Stimulated activated CD4-positive, alpha-beta T cell treated with anti-CD3 and anti-CD28 coated beads, Interleukin-1b, Interleukin-23, amount 100 ng/mL, for 1 hour (primary cell): ENCODE measurements at places on chromosomes 11 and 22.

GRCh38 chr11:21038801-21039200 is 369.4 kb downstream of the NELL1 start:
- no peak for DNase-seq

DNA sequence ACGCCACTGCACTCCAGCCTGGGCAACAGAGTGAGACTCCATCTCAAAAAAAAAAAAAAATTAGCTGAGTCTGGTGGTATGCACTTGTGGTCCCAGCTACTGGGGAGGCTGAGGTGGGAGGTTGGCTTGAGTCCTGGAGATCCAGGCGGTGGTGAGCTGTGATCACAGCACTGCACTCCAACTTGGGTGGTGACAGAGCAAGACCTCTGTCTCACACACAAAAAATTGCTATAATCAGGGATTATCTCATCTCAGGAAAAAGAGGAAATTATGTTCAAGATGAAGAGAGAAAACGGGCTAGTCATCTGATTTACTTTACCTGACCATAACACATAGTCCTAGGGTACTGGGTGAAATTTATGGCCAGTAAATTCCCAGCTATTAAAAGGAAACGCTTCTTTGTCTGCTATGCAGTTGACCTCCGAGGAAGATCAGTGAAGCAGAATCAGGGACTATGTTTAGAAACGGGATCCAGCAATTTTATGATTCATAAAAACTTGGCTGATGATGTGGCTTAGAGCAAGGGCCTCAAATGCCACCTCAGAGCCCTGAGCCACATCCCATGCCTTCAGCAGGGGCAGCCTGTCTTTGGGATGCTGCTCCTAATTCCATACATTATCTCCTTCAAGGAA is 386.2 kb downstream of the NTM start:
- no peak for DNase-seq

GRCh38 chr22:27218012-27218920 is 560.9 kb downstream of the MIAT start:
- no peak for DNase-seq

DNA sequence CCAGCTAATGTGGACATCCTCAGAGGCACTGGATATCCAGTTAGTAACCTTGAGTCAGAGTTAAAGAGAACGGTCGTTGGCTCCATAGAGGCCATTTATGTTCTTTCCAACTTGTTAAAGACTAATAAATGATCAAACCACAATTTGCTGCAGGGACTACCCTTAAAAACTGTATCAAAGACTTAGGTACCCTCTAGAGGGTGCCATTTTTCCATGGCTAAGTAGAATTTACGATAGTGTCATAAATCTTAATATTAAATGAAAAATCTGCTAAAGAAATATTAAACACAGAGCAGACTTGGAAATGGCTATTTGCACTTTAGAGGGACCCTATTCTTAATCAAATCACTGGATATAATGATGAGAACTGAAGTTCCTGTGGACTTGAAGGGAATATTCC is 685.2 kb upstream of the CHORDC1 start:
- DNase-seq: no peak

- no peak for DNase-seq
Measured at GRCh38 chr11:30559004-30559403, 27.1 kb downstream of the MPPED2 start.

DNA sequence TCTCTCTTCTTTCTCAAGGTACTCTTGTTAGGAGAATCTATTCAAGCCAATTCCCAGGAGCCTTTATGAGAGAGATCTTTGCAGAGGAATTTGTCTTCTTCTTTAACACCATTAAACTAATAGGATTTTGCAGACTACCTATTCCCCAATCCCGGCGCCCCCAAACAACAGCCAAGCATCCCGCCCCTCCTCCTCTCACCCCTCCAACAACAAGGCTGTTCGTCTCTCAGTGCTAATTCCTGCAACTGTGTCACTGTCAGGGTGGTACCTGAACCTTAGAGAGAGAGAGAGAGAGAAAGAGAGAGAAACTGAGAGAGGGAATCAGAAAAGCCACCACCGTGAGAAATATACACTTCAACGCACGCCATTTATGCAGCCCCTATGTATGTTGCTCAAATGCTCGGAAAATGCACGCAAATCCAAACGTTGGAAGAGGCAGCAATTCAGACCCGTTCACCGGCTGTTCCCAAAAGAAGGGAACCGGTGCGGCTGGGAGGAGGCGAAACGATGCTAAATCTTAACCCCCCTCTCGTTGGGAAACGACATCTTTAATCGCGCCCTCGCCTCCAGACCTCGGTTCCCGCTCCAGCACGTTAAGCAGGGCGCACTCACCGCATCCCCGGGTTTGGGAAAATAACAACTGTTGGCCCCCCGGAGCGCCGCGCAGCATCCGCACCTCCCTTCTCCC is 961 bp downstream of the KCNA4 start:
- no peak for DNase-seq

GRCh38 chr11:94741022-94741679 is 27.0 kb upstream of the AMOTL1 start:
- no peak for DNase-seq

DNA sequence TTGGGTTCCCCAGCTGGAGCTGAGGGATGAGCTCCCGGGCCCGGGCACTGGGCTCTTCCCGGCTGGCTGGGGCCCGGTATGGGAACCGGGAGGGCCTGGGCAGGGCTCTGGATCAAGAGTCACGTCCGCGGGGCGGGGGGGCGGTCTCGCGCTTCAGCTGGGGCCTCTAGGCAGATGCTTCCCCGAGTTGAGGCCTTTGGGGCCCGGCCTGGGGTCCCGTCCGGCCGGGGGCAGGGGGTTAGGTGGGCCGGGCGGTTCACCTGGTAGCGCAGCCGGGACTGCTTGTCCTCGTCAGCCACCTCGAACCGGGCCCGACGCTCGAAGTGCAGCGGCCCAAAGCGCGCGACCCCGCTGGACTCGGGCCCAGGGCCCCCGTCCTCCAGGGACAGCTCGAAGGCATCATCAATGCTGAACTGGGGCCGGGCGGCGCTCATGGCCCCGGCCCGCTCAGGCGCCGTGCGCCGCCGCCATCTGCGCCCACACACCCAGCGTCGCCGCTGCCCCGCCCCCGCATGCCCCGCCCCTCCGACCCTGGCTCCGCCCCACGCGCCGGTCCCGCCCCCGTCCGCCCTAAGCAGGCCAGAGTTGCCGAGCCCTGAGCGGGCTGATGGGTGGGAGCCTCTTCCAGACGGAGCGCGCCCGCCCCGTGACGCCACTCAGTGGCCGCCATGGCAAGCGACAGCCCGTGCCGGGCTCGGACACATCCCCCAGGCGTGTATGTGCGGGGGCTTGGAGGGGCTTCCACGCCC is at the start of gene TMEM134:
TSS of gene TMEM134 (minus strand) at position 493 of the 749 bp plus-strand sequence. CDS start at position 434, 59 bp downstream.
- peak; percentile 91 for DNase-seq

DNA sequence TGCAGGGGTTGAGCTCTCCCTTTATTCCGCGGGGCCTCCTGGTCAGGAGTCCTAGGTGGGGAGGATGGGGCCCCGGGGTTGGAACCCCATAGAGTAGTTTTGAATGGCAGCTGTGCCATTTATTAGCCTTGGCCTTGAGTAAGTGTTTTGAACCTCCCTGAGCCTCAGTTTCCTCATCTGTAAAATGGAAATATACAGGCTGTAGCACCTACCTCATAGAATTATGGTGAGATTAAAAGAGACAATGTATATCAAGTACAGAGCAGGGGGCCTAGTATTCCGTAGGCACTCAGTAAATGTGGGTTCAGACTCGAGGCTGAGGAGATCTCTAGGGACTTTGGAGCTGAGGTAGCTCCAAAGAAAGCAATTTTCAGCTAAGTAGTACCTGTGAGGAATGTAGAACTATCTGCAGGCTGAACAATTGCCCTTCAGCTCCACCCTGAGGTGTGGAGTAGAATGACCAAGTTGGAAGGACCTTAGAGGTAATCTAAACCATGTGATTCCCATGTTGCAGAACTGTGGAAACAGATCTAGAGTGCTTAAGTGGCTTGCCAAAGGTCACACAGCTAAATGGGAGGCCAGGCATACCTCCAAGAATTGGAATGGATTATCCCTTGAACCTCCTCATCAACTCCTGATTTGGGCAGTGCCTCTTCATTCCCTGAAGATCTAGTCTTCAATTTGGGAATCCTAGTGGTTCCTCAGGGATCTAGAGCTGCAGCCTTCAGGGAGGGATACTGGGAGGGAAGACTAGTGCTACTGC is 682 bp downstream of the PGAP2 start:
- no peak for DNase-seq

DNA sequence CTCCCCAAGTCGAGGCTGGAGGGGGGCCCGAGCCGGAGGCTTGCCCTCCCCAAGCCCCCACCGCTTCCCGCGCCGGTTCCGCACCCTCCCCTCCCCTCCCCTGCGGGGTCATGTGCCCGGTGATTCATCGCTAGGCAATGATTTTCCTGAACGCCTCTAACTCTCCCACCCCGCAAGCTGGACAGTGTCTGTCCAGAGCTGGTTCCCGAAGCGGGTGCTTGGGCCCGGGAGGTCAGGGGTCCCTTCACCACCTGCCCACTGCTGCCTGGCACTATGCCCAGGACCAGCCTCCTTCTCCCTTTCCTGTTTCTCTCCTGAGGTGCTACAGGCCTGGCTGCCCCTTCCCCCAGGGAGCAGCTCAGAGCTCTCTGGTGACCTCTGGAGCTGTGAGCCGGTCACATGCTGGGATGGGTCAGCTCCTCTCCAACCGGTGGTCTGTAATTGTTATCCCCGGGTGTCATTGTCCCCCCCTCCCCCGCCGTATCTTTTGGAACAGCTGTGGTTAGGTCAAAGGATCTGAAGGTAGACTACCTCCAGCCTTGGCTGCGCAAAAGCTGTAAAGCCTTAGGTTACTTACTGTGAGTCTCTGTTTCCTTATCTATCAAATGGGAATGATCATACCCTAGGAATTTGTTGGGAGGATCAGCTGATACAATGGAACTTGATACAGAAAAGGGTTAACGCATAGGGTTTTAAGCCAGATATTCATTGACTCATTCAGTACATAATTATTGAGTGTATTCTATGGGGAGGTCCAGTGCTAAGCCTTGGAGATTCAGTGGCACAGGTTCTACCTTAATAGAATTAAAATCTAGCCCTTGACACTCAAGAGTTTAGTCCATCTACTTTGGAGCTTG is 753 bp downstream of the STX3 start:
- DNase-seq: peak; percentile 12

- DNase-seq: no peak
Measured at GRCh38 chr11:16804104-16804947, 65.9 kb downstream of the C11orf58 start.

- DNase-seq: no peak
Measured at GRCh38 chr11:114273071-114273470, 23.1 kb upstream of the NNMT start.

- DNase-seq: no peak
Measured at GRCh38 chr11:120227228-120227852, 12.6 kb upstream of the POU2F3 start.

DNA sequence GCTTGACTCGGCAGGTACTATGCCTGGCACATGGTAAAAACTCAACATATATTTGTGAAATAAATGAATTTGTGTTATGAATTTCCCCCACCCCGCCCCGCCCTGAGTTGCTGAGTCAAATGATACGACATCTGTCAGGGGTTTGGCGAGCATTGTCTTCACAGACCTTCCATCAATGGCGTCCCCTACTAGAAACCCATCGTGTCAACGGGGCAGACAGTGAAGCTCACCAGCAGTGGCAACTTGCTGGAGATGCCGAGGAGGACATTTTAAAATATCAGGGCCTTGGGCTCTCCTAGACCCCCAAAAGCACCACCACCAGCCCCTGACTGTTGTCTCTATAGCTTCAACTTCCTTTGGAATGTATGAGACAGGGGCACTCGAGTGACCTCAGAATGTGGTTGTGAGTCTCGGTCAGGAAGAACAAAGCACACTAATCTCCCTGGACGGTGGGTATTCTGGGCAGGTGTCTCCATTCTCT is 761 bp upstream of the NXF1 start:
- DNase-seq: no peak
